ENCODE measurements at places on chromosomes 5 and 9.

DNA sequence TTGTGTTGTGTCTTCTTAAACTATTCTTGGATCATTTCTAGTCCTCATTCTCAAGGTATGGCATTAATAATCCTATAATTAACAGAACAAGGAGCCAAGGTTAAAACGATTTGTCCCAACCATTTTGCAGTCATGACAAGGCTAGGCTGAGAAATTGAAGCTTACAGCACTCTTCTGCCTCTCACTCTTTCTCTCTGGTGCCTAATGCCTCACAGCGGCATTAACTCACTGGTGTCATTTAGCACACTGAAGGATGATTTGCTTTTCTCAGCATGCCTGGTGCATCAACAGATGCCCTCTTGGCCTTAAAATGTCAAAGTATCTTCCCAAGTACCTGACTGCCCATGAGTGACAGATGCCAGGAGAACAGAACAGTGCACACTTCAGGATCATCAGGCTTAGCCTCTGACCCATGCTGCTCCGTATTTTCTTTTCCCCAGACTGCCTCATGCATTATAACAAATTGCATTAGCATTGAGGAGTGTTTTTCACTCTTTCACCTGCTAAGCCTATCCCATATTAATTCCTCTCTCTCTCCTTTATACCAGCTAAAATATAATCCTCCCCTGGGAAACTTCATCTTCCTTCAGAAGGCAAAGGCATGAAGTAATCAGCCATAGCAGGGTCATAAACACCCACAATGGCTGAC, 61.1 kb upstream of the SV2C start:
- DNase-seq = no peak

- DNase-seq = no peak
Observed at GRCh38 chr5:103224894-103225246, 33.7 kb upstream of the MACIR start.

DNA sequence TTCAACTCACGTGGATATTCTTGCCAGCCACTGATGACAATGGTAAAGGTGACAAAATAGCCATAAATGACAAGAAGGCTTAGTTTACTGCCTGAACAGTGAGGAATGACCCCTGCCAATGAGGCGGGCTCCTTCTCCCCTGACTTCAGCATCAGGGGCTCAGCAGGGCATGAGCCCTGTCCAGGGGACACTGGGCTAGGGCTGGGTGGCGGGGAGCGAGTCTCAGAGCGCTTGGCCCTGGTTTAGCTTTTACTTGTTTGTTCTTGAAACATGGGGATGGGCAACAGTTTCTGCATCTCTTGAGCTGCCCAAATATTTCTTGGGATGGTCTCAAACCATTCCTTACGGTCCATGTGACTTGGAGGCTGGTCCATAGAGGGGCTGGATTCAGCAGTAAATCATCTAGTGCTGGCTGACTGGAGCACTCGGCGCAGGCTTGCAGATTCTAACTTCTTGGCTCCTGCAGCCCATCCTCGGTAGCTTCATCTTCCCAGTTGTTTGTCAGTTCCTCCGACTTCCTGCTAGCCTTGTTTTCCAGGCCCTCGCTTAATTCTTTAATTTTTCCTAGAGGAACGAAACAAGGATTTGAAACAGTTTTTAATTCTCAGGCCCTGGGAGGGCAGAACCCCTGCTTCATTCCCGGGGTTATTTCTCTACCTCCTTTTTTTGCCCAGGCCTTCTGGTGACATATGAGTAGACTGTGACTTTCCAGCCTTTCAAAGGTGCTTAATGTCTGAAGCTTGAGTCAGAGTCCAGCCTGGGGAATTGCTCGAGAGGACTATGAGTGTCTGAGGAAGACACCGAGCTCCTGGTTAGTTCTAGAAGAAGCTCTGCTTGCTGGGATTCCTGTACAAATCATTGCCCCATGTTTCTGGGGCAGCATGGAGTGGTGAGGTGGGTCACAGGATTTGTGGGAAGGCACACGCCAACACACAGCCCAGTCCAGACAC, 4.5 kb upstream of the HMCN2 start:
- no peak for DNase-seq

DNA sequence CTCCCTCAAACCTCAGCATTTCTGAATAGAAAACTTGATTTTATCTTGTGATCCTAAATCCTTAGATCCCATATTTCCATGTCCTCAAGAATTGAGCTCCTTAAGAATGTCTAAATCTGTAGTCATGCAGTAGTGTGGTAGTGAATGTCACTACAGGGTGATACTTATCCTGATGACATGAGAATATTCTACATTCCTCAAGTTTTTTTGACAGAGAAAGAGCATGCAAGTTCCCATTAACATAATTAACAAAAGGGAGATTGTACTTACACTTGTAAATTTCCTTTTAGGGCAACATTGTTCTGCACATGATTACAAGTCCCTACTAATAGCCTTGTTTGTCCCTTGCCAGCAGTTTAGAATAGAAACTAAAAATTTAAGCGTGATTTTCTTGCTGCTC, 352.3 kb downstream of the PTPRD start:
- no peak for DNase-seq

- DNase-seq = no peak
Observed at GRCh38 chr9:13118313-13118712, 161.2 kb downstream of the MPDZ start.

GRCh38 chr9:125431012-125431305, 169.3 kb downstream of the GAPVD1 start:
- no peak for DNase-seq

GRCh38 chr9:90069085-90069484, 464.3 kb downstream of the GADD45G start:
- no peak for DNase-seq

DNA sequence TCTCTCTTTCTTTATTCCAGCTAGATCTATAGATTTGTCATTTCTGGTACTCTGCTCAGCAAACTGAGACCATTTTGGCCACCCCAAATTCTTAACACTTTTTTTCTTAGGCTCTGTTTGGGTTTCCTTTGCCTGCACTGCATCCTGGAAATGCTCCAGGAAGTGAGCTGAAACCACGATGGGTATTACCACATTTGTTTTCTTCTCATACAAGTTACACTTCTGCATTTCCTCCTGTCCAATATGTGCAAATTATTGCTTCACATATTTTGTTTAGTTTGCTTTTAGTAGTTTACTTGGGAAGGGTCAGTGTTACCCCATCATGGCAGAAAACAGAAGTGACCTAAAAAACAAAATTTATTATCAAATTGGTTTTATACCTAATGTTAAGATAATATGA, 498.6 kb upstream of the GRIN3A start:
- DNase-seq = no peak

DNA sequence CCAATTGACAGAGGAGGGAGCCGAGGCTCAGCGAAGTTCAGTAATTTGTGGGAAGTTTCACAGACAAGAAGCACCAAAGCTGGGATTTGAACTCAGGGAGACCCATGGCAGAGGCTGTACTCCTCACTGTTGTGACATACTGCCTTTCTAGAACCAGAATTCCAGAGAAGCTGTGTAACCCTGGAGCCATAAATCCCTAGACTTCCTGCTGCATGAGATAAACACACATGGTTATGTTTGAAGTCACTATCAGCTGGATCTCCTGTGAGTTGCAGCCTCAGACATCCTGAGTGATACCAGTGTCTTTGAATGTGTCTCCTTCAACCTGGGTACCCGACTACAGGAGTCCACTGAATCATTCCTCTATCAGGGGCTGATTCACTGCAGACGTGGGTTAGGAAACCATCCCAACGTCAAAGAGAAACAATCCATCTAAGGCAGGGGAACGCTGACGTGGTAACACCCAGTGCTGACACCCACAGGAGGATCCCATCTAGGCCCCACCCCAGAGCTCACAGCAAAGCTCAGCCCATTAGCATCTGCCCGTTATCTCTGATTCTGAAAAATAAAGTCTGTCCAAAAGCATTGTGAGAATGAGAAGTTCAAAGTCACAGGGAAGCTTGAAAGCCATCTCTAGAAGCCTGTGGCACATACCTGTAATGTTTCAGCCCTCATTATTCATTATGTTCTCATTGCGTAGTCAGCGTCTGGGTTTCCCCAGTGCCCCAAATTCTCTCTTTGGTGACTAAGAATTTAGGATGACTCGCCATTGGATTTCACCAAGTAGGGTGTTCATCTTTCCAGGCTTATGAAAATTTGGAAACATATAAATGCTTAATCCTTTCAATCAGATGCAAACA, 36.3 kb upstream of the BASP1 start:
- no peak for DNase-seq
